ENCODE measurements at places on chromosomes 4 and X.

GRCh38 chr4:3481783-3482393 is 18.8 kb downstream of the DOK7 start:
- no peak for DNase-seq

- DNase-seq = no peak
Observed at GRCh38 chrX:3403748-3404147, 57.3 kb upstream of the MXRA5 start.

DNA sequence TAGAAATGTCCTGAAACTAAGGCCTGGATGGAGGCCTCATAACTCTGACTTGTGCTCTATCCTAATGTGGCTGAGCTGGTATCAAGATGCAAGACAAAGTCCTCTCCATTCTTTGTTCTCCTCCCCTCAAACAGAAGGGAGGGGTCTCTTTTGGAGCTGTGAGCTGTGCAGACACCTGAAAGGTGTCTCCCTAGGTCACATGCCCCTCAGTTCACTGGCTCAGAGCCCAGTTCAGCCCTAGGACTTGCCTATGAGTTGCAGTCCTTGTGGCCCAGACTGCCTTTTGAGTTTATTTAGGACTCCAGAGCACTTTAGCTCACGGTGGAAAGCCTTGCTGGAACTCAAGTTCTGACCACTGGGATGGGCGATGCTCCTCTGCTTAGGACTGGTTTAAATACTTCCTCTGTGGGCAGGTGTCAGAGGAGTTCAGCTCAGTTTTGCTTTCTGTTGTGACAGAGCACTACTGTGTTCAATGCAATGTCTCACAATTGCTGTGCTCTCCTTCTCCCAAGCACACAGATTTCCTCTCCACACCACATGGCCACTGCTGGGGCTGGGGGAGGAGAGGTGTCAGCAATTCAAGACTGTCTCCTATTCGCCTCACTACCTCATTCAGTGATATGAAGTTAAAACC is 84.8 kb upstream of the ZNF827 start:
- no peak for DNase-seq

GRCh38 chr4:16827045-16827444 is 71.4 kb downstream of the LDB2 start:
- DNase-seq = no peak

DNA sequence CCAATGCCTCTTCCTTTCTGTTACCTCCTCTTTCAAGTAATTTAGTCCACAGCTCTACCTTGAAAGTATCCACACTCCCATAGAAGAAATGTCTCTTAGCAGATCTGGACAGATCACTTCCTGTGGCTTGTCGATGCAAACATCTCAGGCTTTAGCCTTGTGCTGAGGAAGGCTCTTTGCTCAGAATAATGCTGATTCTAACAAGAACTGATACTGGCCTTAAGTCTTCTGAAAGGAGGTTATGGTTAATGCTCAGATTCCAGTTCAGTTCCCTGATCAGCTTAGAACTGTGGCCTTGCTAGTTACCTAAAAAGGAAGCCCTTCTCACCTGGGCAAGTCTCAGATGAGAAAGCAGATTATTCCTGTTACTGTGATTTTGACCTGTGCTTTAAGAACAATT is 230.1 kb upstream of the FAT4 start:
- no peak for DNase-seq
